ACHN (cell line): ENCODE measurements at places on chromosomes 16 and 17.

GRCh38 chr17:4739122-4740024, at the start of the genes CXCL16 and ZMYND15:
Gene CXCL16 (minus strand): TSS chr17:4739928. CDS start chr17:4739339, 589 bp downstream.
Gene ZMYND15 (plus strand): TSS chr17:4739833. CDS start chr17:4740549, 716 bp downstream.
- DNase-seq: peak; percentile 44

DNA sequence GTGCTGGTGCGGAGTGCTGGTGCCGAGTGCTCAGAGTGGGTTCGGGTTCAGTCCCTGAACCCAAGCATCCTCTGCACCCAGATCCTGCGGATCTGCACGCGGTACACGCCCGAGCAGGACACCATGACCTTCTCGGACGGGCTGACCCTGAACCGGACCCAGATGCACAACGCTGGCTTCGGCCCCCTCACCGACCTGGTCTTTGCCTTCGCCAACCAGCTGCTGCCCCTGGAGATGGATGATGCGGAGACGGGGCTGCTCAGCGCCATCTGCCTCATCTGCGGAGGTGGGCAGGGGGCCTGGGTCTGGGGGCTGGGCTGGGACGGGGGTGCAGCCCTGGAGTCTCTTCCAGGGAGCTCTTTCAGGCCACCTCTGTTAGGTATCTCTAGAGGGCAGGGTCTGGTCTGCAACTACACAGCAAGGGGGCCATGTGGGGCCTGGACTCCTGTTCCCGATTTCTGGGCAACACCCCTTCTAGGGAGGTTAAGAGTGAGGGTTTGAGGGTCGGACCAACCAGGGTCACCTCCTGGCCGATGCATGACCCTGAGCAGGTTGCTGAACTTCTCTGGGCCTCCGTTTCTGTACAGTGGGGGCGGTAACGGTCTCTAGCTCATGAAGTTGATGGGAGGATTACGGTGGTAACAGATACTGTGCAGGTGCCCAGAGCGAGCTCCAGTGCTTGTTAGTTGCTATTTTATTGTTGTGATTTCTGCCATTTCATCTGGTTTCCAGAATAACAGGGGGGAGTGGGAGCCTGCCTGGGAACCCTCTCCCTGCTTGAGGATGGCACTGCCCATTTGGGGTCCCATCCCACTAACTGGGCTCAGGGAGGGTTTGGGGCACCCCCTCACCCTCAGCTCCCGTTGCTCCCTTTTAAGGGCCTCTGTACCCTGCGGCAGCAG, 10.1 kb downstream of the GJD3 start:
- no peak for DNase-seq

DNA sequence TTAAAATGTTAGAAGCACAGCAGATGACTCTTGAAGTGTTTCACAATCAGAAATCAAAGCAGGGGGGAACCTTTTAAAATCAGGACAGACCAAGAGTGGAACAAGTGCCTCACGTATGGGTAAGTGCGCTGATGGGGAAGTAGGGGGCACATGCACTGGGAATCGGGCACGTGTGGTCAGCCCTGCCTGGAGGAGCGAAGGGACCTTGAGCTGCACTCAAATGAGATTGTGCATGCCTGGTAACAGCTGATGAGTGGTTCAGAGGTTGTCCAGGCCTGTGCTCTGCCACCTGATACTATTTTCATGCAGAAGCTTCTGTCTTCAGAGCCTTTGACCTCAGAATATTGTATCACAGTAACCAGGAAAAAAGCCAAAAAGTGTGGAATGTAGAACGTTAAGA, 13.7 kb upstream of the XYLT2 start:
- no peak for DNase-seq

DNA sequence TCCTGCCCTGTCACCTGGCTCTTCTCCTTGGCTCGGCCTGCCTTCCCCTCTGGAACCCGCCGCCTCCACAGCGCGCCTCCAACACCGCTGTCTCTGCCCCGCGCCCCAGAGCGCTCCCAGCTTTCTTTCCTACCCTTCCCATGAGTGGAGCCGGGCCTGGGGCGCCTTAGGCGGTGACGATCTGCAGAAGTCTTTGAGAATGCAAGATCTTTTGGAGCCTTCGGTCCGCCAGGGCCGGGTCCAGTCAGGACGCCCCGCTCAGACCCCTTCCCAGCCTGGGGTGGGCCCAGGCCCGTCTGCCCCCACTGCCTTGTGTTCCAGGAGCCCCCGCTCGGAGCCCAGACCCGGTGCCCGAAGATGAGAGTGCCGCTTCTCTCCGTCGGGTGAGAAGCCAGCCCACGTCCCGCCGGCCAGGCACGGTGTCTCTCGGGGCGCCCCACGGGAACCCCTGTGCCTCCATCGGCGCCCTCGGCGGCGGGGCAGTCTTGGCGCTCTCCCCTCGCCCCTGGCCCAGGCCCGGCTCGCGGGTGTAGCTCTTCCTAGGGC, 40.0 kb downstream of the MRM1 start:
- no peak for DNase-seq

GRCh38 chr16:85862476-85863383, 36.2 kb upstream of the IRF8 start:
- no peak for DNase-seq

DNA sequence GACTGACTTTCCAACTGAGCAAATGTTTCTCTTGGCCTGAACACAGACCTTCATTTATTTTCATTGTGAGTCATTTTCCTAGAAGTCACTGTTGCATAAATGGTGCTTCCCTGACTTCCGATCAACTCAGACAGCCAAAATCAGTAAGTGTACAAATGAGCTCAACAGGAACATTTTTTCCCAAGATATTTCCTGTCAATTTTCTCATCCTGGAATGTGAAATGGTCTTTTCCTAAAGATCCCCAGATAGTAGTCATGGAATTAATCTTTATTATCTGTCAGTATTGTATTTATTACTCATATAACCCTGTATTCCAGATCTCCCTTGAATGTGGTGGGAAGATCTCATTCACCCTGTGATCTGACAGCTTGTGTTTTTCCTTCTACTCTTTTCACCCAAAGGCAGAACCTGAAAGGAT, 360.3 kb upstream of the KIF2B start:
- DNase-seq: peak; percentile 39

GRCh38 chr17:7329997-7330637, 982 bp upstream of the NEURL4 start:
- peak; percentile 88 for DNase-seq

GRCh38 chr17:14575471-14575953, 274.6 kb downstream of the HS3ST3B1 start:
- no peak for DNase-seq

GRCh38 chr17:18860161-18860972, 2.4 kb downstream of the PRPSAP2 start:
- no peak for DNase-seq
